Left renal pelvis (tissue), 4 donors: ENCODE measurements at places on chromosomes 6 and 20. TPM values are rescaled to one million over a fixed set of nuclear protein-coding genes. Genes with fewer than 3 reads are reported as not detected.

DNA sequence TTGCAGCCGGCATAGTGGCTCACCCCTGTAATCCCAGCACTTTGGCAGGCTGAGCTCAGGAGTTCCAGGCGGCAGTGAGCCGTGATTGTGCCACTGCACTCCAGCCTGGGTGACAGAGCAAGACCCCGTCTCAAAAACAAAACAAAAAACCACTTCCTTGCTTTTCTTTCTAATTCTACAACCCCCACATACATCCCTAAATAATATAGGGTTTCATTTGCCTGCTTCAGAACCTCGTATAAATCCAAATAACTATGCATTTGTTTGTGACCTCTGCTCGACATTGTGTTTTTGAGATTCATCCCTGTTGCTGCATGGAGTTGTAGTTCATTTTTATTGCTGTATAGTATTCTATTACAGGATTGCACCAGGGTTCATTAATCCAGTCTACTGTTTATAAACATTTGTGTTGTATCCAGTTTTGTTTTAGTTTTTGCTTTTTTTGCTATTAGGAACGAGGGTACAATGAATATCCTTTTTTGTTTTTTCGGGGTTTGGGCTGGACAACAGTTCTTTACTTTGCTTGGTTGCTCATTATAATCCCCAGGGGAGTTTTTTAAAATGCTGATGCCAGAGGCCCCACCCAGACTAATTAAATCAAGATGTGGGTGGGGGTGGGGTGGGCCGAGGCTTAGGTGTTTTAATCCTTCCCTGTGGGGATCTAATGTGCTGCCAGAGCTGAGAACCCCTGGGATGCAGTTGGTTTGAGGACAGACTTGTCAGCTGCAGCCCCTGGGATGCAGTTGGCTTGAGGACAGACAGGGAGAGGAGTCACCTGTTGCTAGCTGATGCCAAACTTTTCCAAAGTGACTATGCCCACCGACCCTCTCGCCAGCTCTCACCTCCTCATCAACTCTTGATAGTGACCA lies 2.4 kb upstream of the SNAI1 start:
- DNase-seq = no peak

GRCh38 chr20:44504402-44505307 lies 17.2 kb downstream of the SERINC3 start:
- DNase-seq = no peak

SEL1L2 gene
- polyA plus RNA-seq = 0.37 TPM

COX4I2 gene
- polyA plus RNA-seq = 2.4 TPM

DNA sequence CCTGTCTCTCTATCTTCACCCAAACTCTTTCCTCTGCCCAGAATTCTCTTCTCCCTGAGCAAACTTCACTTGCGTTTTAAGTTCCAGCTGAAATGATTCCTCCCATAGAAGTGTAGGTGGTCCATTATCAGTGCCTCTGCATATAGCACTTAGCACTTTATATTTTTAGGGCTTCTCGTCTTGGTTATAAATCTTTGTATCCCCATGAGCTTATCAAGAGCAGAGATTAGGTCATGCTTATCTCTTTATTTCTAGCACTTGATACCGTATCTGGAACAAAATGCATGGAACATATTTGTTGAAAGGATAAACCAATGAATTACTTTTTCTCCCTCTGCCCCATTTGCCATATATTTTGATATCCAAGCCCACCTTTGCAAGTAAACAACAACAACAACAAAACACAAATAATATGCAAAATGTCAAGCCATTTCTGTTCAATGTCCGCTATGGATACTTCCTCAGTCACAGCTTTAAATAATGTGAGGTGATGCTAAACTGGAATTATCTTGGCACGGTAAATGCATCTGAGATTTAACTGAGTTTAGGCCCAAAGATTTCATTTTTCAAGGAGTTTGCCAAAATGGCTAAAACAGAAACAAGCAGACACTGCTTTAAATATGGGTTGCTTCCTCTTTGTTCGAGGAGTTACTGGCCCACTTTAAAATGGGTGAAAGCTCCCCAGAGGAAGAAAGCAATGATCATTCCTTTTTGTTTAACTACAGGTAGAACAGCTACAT lies 106.2 kb upstream of the STMND1 start:
- DNase-seq = no peak

DNA sequence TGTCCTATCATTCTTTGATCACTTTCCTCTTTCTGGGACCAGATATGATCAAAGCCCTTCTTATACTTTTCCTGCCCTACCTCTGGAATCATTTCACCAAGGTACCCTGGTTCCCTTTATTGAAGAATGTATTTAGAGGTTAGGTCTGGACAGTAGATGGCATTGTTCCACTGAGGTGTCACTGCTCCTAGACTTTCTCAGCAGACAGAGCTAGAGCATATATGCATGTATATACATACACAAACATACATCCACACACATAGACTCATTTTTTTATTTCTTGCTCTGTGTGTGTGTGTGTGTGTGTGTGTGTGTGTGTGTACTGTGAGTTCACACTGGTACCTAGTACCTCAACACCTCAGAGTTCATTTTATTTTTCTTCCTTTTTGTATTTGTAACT lies 40.9 kb downstream of the PTPRA start:
- DNase-seq = no peak

DNA sequence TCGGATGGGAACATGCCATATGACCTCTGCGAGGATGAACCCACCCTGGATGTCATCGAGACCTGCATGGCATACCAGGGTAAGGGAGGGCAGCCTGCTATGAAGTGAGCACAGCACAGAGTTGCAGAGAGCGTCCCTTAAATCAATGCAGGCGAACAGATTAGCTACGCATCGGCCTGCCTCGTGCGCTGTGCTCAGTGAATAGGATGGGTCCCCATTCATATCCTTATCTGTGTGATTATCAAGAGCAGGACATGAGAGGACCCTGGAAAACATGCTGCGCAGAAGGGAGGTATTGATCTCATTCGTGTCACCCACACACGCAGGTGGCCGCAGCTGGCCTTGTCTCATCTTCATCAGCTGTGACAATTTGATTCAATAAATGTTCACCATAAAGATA lies 25.6 kb upstream of the FAM83D start:
- no peak for DNase-seq

DNA sequence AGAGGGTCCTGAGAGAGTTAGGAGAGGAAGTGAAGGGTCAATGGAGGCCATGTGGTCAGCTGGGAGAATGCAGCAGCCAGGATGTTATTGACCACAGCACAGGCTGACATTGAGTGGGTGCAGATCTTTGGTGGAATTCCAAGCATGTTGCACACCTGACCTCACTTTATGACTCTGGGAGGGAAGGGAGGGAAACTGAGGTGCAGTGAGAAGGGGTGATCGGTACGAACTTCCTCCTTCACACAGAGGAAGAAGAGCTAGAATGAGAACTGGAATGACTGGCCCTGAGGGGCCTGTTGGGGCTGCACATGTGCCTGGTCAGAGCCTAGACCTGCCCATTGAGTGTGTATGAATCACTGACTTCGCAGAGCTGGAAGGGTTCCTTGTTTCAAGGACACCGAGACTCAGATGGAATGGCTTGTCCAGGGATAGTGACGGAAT lies 9.8 kb downstream of the FAM83D start:
- no peak for DNase-seq
